ENCODE measurements at places on chromosomes 2 and 18.

DNA sequence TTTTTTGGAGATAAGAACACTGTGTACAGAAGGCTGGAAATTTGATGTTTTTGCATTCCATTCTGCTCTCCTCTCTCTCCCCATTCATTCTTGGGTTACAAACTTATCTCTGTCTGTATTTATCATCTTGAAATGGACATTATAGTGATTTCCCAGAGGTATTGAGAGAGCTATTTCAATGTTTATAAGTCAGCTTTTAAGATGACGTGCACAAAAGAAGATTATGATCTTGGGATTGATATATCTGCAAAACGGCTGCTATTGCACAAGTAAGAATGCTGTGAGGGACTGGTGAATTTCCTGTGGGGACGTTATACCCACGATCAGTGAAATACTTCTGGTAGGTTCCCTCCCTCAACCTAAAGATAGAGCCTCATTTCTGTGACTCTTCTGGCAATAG lies 61.0 kb upstream of the DTNA start:
- no peak for DNase-seq

DNA sequence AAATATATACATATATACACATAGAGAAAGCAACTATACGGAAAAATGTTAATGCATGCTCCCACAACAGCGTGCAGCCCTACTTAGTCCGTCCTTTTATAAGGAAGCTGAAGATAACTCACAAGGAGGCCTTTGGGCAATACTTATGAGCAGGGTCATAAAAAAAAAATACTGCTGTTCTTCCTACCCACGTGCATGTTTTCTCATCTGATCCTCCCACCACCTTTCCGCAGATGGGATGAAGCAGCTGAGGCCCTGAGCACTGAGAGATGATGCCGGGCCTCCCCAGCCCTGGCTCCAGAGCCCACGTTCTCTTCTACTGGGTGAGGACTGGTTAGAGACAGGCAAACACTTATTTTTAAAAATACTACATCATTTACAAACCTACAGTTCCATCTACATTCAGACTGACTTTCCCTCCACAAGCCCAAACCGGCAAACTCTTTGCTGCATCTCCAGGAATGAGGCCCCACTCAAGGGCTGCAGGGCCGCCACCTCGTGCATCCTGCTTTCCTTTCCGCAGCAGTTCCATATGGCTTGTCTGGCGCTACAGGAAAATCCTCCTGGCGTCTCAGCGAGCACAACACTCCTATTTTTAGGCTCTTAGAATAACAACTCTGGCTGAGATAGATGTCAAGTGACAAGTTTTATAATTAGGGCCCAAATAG lies 41.6 kb downstream of the TBC1D8 start:
- no peak for DNase-seq

- no peak for DNase-seq
Observed at GRCh38 chr2:179524809-179525339, 260.2 kb upstream of the SESTD1 start.

DNA sequence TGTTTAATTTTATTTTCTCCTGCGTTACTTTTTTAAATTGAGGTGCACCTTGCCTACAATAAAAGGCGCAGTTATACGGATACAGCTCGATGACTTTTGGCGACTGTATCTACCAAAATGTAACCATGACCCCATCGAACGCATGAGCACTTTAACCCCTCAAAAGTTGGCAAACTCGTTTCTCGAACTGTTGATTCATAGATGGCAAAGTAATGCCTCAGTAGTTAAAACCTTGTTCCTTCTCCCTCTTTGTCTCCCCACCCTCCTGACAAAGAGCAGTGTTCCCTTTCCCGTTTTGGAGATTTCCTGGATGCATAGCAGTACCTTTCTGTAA lies 577 bp downstream of the MOGAT1 start:
- DNase-seq = no peak

GRCh38 chr2:205034034-205034433 lies 488.8 kb downstream of the PARD3B start:
- DNase-seq = no peak

- no peak for DNase-seq
Observed at GRCh38 chr18:42392416-42392815, 437.4 kb downstream of the PIK3C3 start.

GRCh38 chr2:139156730-139157129 lies 376.5 kb upstream of the NXPH2 start:
- DNase-seq = no peak

All from stimulated activated CD4-positive, alpha-beta T cell treated with anti-CD3 and anti-CD28 coated beads, TNF-alpha, amount 100 ng/mL, for 1 hour (primary cell).